Globus pallidus (tissue), 1 donor: ENCODE measurements at places on chromosomes 2 and 18.

DNA sequence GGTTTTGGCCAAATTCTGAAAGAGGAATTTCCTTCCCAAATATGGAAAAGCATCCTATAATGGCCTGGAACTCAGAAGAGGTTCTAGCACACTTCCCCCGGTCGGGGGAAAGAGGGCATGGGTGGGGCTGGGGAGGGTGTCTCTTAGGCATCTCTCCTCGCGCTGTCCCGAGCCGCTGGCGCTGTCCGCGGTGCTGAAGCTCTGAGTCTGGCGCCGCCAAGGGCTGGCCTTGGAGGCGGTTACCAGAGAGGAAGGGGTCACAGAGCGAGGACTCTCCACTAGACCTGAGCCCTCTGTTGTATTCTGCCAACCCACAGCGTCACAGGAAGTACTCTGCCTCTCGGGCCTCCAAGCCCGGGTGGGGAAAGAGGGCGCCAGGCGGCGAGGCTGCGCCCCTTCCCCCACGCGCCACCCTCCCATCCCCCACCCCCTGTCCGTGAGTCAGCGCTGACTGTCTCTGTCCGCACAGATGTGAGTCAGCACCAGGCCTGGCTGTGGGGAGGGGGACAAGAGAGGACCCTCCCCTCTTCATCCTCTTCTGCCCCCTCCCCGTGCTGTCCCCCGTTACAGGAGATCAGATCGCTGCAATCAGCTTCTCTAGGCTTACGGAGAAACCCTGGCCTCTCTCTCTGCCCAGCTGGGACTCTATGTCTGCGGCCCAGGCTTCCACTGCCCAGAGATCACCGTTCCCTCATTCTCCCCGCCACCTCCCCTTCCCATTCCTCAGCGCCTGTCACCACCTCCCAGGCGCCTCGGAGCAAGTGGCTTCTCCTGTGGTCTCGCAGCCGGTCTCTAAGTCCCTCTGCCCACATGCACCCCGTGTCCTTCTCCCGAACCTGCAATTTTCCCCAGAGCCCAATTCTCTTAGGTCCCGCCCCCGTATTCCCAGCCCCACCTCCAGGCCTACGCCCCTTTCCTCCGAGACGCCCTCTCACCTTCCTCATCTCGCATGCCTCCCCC, 779 bp downstream of the PTPRN start:
- DNase-seq, result no peak

DNA sequence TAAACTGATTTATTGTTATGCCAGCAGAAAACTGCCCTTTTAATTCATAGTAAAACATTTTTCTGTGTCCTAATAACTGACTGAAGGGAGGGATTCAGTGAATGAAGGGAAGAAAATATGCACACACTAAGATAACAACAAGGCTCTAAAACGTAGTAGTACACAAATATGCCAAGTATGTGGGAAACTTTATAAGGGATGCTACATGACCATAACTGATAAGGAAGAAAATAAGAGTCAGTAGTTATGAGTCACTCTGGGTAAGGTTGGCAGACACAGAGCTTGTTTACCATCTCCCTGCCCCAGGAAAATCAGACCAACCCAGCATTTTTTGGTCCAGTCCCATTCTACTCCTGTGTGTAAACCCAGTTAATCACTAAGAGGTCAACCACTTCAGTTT, 124.2 kb downstream of the RPRM start:
- no peak for DNase-seq

- no peak for DNase-seq
Observed at GRCh38 chr18:36499938-36500337, 202.4 kb downstream of the FHOD3 start.

GRCh38 chr2:177983183-177983788, 89.3 kb downstream of the PDE11A start:
- DNase-seq, result peak; percentile 0

GRCh38 chr2:233234264-233234663, 17.2 kb upstream of the ATG16L1 start:
- DNase-seq, result no peak

DNA sequence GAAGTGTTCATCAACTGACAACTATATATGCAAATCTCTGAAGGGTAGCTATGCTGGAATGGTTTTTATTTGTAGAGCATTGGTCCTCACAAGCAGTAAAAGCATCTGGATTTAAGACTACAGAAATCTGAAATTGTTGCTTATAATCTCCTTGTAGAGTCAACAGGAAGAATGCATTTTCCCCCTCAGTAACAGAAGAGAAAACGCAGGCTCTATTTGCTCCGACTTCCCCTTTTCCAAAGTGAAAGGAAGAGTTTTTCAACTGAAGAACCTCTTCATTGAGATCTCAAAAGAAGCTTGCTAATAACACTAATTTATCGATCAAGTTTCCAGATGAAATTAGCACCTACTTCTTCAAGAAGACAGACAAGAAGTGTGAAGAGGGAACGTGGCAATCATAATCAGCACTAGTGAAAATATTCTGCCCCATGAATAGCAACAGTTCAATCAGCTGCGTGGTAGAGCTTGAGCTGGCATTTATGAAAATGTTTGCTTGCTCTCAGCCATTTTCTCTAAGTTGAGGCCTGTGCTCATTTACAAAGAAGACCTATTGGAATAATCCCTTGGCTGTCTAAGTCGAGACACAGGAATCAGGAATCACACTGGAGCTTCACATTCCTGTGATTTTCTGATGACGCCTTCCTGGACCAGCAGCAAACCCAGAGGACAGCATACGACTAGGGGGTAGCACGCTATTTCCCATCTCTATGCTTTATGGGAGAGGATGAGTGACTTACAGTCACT, 43.7 kb downstream of the TGIF1 start:
- DNase-seq, result no peak

DNA sequence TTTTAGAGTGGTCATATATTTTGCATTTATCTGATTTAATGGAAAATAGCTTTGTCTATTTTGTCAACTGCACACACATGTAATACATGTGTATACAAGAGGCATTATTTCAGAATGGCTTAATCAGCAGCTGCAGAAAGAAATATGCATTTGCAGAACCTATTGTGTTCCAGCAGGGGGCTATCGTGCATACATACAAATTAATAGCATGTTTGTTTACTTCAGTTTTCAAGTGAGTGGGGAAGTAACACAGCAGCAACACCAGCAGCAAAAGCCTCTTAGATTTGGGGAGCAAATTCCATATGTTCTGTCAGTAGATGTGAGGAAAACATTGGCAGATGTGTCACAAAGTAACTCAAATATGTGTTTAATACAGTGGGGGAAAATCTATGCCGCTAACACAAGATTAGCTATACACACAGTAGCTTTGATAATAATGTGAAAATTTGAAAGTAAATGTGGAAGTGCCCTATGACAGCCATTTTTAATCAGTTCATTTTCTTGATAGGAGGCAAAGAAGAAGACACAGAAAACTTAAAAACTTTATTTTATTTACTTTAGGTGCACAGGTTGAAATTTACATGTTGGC, 218.1 kb downstream of the WDR7 start:
- DNase-seq, result peak; percentile 84

DNA sequence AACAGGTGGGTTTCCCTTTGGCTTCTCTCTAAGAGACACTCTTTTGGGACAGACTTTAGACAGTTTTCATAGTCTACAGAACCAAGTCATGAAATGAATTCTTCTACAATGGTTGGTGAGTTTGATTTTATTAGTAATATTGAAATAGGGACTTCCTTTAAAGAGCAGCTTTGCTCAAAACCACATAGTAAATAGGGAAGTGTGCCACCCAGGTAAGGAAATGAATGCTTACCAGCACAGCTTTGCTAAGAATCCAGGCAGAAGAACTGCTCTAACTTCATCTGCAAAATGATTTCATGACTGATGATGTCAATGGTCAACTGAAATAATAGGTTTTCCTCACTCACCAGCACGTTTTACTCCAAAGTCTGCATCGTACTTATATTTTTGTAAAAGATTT, 89.2 kb downstream of the NYAP2 start:
- no peak for DNase-seq
